ENCODE measurements at places on chromosomes 7 and 10. TPM values are rescaled to one million over a fixed set of nuclear protein-coding genes. Genes with fewer than 3 reads are reported as not detected.

GRCh38 chr7:30973791-30974604 is 10.2 kb downstream of the GHRHR start:
- DNase-seq, result no peak

DNA sequence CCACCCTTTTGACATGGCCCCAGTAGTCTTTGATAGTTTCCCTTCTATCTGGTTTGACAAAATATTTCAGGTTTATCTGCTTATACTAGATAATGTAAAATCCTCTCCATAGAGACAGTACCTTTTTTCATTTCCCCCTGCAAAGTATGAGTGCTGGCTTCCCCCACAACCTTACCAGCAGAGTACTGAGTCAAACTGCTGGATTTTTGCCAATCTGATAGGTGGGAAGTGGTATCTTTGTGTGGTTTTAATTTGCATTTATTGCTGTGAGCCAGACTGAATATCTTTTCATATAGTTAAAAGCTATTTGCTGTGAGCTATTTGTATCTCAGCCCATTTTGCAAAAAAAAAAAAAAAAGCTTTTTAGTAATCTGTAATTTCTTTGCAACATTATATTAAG is 32.1 kb upstream of the HECTD2 start:
- DNase-seq, result no peak

- no peak for DNase-seq
Measured at GRCh38 chr7:44626620-44627019, 20.2 kb downstream of the OGDH start.

GRCh38 chr7:3573151-3573550 is 272.1 kb downstream of the SDK1 start:
- no peak for DNase-seq

DNA sequence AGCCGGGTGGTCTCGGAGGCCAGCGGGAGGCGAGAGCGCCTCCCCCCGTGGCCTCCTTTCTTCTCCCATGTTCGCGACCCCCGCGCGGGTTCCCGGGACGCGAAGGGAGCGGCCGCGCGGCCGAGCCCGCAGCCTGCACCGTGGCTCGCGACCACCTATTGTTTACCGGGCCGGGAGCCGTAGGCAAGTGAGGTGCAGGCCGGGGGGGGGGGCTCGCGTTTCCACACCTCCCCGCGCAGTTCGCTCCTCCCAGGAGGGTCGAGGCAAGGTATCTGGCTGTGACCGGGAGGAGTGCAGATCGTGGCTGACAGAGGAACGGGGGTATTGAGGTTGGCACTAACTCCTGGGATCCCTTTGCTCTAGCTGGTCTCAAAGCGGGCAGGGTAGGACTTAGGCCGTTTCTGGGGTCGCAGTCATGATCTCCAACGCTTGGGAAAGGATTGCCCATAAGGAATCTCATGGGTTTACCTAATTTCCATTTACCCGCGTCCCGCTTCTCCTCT is 734 bp downstream of the PTPN12 start:
- peak; percentile 37 for DNase-seq

DNA sequence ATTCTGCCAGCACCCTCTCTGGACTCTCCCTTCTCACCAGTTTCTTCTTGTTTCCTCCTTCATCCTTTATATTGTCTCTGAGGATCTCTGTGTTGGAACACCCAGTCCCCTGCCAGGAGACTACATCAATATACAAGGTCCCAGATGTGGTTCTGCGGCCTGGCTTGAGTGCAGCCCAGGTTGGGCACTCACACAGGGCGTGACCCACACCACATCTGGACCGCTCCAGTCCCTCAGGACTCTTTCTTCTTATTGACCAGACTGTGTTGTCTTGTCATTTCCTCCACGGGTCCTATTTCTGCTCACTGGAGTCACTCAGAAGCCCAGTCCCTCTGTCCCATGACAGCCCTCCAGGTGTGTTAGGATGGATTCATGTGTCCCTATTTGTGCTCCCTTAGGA is 26.0 kb downstream of the NKX2-3 start:
- DNase-seq, result no peak

- DNase-seq, result no peak
Measured at GRCh38 chr7:8105449-8106095, 137.0 kb downstream of the GLCCI1 start.

DNA sequence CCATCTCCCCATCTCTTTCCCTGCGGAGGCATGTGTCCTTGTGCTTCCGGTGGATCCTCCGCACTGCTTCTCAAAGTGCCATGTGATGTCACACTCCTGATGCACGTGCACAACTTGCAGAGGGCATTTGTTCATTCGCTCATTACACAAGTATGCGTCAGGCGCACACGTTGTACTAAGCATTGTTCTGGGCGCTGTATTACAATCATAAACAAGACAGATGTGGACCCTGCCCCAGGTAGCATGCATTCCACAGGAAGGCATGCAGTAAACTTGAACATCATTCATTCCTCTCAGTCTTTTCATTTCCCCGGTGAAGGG is 9.0 kb upstream of the RAMP3 start:
- no peak for DNase-seq

The ZNF316 gene
- 5.1 TPM for total RNA-seq

The TMEM213 gene
- total RNA-seq, result not detected
